Camera-type eye (tissue), 1 donor: ENCODE measurements at places on chromosomes 2 and 18. TPM values are rescaled to one million over a fixed set of nuclear protein-coding genes. Genes with fewer than 3 reads are reported as not detected.

Gene KHK
- 2.5 TPM for total RNA-seq

Gene POTEI
- 0.22 TPM for total RNA-seq

Gene IL37
- total RNA-seq = not detected

Gene KIF1A
- 133 TPM for total RNA-seq

Gene PTH2R
- total RNA-seq = 4.2 TPM
